ENCODE measurements at places on chromosomes 6 and 20. TPM values are rescaled to one million over a fixed set of nuclear protein-coding genes. Genes with fewer than 3 reads are reported as not detected.

Gene MTO1
- total RNA-seq, result 23.6 TPM

DNA sequence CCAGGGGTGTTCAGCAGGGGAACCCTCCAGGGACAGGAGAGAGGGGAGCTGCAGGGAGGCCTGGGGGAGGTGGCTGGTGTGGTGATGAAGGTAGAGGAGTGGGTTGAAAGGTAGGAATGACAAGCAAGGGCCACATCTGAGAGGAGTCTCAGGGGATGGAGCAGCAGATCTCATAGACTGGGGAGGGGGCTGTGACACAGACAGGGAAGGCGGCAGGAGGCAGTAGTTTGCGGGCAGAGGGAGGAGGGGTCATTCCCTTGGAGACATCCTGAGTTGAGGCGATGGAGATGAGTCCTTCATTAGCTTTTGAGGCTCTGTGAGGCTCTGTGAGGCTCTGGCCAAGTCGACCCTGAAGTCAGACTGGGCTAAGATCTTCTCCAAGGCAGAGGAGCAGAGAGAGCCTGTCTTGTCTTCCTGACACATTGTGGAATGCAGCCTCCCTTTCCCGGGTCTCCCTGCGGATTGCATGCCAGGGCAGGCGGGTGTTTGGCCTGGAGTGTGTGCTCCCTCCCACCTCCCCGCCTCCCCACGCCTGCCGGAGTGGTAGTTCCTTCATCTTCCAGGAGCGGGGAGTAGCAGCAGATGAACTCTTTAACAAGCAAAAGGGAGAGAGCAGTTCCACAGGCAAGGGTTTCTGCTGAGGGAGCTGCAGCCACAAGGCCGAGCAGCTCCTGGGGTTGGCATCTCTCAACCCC is 34.3 kb upstream of the MLN start:
- H3K4me1 ChIP-seq, result peaks cover 10% of the 10 kb centered on the region
- H3K27me3 ChIP-seq, result no peaks in the 10 kb centered on the region
- no peak overlapping the region for H3K27ac ChIP-seq
- H3K4me3 ChIP-seq, result no peak overlapping the region

- H3K36me3 ChIP-seq, result no peaks in the 10 kb centered on the region
- H3K27ac ChIP-seq, result no peak overlapping the region
- DNase-seq, result no peak
- no peaks in the 10 kb centered on the region for H3K4me1 ChIP-seq
Measured at GRCh38 chr20:21394551-21394950, 2.8 kb downstream of the NKX2-4 start.

Gene ADRM1
- total RNA-seq, result 128 TPM

Gene UBE2C
- total RNA-seq, result 267 TPM

DNA sequence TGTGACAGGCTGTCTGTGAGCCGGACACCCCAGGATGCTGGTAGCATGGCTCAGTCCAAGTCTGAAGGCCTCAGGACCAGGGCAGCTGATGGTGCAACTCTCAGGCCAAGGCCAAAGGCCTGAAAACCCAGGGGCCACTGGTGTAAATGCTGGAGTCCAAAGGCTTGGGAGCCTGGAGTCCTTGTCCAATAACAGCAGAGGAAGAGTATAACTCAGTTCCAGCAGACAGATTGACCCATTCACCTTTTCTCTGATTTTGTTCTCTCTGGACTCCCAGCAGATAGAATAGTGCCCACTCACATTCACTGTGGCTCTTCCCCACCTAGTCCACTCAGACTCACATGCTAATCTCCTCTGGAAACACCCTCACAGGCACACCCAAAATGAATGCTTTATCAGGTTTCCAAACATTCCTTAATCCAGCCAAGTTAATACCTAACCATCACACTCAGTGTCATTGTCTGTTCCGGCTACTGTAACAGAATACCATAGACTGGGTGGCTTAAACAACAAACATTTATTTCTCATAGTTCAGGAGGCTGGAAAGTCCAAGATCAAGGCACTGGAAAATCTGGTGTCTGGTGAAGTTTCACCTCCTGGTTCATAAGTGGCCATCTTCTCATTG is 5.0 kb upstream of the TRAF3IP2 start:
- no peaks in the 10 kb centered on the region for H3K36me3 ChIP-seq
- no peaks in the 10 kb centered on the region for H3K27me3 ChIP-seq
- no peak overlapping the region for H3K4me3 ChIP-seq
- DNase-seq, result no peak

DNA sequence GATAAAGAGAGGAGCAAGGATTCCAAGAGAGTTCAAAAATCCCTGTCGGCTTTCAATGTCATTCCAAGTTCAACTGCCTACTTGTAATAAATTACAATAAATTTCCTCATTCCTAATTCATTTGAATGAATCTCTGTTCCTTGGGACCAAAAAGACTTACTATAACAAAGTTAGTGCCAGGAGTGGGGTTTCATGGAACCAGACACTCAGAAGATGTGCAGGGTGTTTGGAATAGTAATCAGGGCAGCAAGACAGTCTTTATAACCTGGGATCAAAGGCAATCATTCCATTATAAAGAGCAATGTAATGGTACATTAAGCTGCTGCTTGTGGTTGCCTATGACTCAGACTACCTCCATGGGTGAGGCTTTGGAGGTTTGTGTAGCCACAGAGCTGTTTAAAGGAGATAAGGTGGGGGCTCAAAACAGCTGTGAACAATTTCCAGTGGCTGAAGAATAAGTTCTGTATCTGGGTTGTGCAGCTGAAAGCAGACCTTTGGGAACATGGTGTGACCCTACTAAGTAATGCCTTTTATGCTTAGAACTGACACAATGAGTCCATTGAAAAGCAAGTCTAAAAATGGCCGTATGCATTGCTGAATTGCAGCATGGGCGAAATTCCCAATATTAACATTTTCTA is 159.9 kb downstream of the LINC00237 start:
- H3K4me3 ChIP-seq, result no peak overlapping the region
- no peak for DNase-seq
- H3K4me1 ChIP-seq, result no peaks in the 10 kb centered on the region

DNA sequence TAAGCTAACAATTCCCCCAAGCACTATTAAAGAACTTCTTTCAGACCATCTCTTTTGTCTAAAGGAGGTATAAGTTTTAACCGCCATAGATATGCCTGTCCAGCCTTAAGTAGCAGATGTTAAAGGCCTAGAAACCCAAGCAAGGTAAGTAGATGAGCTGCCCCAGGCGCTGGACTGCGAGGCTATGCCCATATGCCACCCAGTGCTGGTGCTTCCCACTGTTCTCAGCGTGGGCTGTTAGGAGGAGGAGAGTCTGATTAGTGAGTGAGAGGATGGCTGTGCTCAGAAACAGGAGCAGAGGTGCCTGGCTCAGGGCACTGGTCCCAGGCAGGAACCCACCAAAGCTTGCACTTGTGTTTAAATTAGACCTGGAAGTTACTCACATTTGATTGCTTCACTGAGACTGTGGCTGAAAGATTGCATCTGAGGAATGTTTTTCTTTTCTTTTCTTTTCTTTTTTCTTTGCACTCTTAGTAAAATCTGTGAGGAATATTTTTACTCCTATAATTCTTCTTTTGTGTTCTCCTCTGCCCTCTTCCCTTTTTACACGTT is 32.2 kb downstream of the PRPH2 start:
- no peaks in the 10 kb centered on the region for H3K27me3 ChIP-seq
- no peaks in the 10 kb centered on the region for H3K4me1 ChIP-seq
- H3K36me3 ChIP-seq, result peaks cover 61% of the 10 kb centered on the region
- no peak overlapping the region for H3K27ac ChIP-seq
- H3K4me3 ChIP-seq, result no peak overlapping the region
